ENCODE measurements at places on chromosomes 16 and 17.

GRCh38 chr17:27907976-27908558 is 14.9 kb upstream of the LYRM9 start:
- no peak for DNase-seq

DNA sequence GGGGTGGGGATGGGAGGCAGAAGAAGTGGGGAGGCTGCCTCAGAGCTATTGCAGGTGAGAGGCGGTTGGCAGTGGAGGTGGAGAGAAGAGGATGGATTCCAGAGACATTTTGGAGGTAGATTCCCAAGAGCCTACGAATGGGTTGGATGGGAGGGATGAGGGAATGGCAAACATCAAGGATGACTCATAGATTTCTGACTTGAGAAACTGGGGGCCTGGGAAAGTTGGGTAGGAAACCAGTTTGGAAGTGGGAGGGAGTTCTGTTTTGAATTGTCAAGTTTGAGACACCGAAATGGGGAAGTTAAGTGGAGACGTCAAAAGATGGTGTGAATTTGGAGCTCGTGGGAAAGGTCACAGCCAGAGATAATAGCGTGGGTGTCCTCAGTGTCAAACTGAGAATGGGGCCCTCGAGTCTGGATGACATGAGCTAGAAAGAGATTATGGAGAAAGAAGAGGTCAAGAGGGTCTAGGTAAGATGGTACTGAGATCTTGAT is 6.2 kb upstream of the CYLD start:
- no peak for DNase-seq

- DNase-seq, result no peak
These were observed 20.0 kb downstream of the SLC43A2 start for GRCh38 chr17:1608676-1609075.

GRCh38 chr17:5740937-5741336 is 156.6 kb upstream of the NLRP1 start:
- DNase-seq, result no peak

DNA sequence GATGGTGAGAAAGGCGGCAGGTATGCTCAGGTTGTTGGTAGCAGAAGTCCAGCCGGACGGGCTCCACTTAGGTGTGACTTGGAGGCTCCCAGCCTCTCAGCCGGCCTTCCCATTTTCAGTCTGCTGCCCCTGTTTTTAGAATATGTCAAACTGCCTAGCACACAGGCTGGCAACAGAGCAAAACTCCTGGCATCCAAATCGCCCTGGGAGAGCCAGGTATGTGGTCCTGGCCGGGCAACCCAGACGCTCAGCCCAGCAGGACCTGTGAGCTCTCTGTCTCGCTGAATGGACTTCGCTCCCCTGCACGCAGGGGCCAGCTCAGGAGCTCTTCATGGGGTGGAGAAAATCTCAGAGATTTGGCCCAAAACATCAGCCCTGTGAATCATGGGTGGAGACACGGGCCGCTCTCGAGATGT is 147.9 kb upstream of the CHMP6 start:
- no peak for DNase-seq

GRCh38 chr16:59198487-59198886 is 464.4 kb upstream of the GOT2 start:
- no peak for DNase-seq

GRCh38 chr17:6555331-6556120 is 829 bp downstream of the PITPNM3 start:
- DNase-seq, result no peak

- no peak for DNase-seq
These were observed 44.6 kb downstream of the WSB1 start for GRCh38 chr17:27338536-27338985.

GRCh38 chr16:15427648-15428239 is 6.6 kb upstream of the BMERB1 start:
- DNase-seq, result peak; percentile 21

- no peak for DNase-seq
These were observed 16.1 kb downstream of the LASP1 start for GRCh38 chr17:38885728-38886642.

DNA sequence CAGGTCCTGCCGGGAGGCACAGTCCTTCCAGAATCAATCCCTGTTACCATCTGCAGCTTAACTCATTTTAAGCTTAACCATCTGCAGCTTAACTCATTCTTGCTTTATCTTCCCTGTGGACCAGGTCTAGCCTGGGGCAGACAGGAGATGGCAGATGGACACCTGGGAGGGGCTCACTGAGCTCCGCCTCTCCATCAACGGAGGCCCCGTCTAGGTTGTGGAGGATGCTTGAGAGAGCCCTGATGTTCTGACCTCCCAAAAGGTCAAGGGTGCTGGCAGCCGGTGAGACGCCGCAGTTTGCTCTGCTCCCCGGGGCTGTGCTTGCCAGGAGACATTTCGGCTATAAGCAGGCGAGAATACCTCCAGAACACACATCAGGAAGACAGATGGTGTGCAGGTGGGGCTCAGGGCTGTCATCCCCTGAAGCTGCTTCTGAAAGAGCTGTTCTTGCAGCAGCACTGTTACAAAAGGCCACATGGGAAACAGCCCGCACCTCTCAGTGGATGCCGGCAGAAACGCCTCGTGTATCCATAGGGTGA is 41.3 kb downstream of the BAIAP2 start:
- DNase-seq, result no peak

GRCh38 chr17:43987131-43988021 is 17.0 kb upstream of the NAGS start:
- DNase-seq, result no peak

DNA sequence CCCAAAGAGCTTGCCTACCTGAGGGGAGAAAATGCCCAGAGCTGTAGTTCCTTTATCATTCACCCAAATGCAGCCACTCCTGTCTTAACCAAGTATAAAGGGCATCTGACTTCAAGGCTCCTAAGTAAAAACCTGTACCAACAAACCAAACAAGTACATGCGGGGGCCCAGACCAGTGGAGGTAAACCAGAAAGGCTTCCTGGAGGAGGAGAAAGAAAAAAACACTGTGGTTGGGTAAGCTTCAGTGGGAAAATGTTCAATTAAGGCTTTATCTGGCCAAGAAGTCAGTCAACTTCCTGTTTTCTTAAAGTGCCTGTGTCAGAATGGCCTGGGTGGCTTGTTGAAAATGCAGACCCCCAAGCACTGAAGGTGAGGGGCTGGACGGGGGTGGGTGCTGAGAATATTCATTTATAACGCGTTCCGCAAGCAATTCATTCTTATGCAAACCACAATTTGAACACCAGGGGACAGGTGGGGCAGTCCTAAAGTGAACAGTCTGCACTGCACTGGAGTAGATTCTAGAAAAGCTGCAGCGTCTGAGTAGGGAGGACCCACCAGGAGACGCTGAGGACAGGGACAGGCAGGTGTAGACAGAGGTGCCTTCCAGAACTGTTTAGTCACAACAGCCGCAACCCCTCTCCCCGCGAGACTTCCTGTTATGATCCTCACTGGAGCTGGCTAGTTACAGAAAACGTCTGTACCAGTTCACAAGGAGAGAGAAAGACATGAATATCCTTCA is 467.1 kb downstream of the SOX9 start:
- DNase-seq, result no peak

DNA sequence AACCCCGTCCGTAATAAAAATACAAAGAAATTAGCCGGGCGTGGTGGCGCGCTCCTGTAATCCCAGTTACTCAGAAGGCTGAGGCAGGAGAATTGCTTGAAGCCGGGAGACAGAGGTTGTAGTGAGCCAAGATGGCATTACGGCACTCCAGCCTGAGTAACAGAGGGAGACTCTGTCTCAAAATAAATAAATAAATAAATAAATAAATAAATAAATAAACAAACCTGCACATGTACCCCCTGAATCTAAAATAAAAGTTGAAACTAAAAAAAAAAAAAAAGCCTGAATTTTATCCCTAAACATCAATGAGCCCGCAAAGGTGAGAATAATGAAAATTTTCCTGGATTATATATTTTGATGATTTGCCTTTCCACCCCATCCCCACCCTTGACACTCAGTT is 124.7 kb downstream of the CDH11 start:
- DNase-seq, result no peak

DNA sequence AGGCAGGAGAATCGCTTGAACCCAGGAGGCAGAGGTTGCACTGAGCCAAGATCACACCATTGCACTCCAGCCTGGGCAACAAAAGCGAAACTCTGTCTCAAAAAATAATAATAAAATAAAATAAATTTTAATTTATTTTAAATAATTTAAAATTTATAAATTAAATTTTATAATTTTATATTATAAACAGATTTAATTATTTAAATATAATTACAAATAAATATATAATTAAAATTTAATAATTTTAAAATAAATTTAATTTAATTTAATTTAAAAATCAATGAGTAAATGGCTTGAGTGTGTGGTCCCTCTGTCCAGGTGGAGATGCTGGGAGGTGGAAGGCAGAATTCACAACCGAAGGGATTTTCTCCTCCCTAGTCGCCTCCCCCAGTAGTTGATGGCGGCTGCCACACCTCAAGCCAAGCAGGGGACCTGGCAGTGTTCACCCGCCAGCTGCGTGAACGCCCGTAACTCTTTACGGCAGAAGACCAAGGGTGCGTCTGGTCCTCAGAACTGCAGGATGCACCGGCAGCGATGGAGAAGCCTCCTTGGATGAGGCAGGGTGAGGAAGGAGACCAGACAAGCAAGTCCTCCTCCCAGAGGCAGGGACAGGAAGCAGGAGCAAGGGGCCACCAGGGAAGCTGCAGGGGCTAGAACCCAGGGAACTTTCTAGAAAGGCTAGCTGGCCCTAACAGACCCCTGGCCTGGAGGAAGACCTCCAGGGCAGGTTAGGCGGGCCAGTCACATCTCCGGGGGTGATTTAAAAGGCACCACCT is 22.9 kb upstream of the KRT17 start:
- no peak for DNase-seq

DNA sequence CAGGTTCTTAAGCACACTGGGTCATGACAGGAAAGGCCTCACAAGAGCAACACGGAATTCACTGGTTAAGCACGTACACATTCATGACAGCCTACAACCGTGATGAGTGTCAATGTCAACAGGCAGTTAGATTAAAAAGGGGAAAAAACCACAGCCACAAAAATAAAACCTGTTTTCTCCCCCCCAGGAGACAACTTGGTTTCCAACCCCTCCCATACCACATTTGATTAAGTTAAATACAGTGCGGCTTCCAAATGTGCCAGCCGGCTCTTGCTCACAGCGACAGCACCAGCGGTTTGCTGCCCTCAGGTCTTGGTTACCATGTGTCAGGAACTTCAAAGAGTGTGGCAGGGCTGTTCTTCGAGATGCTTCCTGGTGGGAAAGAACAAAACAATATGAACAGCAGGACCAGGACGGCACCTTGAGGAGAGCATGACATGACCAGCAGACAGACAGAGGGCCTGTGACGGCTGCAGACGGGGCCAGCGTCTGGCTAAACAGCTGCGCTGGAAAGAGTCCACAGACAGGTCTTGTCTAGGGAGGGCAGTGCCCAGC is 193.6 kb downstream of the PARN start:
- no peak for DNase-seq

DNA sequence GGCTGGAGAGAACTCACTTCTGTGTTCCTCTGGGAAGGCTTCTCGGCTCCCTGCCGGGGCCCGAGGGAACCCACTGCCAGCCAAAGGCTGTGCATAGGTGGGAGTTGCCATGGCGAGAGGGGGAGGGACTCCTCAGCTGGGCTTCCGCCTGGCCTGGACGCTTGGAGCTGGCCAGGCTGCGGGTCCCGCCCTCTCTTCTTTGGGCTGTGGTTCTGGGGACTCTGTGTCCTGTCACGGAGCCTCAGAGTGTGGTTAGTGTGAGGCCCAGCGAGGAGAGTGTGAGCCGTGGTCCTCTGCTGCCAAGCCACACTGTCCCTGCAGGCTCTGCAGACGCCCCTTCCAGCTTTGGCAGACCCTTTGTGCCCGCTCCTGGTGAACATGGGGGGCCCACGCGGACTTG is 123.1 kb downstream of the OR1D5 start:
- no peak for DNase-seq

DNA sequence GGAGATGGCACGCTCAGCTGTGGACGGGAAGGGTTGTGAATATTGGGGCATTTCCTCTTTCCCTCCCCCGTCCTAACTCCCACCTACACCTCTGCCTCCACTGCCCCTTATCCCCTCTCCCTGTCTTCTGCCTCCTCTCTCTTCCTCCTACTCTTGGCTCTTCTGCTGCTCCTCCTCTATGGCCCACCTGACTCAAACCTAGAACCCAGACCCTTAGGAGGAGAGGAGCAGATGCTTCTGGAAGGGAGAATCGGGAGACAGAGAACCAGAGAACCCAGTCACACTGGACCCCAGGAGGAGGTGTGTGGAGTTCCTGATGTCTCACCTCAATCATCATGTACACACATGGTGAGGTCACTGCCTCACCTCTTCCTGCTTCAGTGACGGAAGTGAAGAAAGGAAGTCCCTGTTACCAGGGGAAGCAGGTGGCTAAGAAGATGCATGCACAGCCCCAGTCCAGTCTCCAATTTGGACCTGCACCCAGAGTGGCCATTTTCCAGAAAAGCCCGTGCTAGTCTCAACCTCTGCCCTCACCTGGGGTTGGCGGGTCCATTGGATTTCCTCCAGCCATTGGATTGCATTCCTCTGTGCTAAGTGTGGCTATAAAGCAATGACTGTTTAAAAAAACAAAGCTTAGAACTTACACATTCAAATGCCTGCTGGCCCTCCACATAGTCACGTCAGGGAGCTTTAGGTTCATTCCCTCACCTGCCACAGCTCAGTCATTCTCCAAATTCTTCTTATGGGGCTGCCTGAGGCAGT is 4.0 kb downstream of the RNF222 start:
- no peak for DNase-seq

- DNase-seq, result no peak
These were observed 178.7 kb downstream of the SEC14L1 start for GRCh38 chr17:77319211-77320043.

DNA sequence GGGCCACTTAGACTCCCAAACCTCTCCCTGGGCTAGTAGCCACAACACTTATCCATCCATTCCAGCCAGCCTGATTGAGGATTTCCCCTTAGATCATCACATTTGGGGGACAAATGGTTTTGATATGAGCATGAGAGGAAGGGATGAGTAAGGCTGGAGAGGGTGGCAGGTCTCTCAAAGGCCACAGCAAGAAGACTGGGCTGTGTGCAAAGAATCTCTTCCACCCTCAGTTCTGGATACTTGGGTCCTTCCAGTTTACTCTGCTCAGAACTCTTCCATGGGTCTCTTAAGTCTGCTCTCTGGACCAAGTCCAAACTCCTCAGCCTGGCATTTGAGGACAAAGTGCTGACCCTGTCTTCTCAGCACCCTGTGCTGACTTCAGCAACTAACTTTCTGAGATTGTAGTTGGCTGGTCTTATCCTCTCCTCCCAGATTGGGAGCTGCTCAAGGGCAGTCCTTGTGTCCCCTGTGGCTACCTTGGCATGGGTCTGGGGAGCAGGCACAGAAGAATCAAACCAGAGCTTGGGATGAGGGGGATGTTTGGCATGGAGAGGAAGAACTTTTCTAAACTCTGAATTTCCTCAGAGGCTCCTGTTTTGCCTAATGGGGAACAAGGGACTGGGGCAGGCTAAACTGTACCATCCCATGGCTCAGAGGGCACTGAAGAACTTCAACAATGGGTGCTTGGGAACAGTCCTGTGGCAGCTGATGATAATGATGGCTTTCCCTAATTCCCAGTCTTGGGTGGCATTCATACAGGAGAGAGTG is 3.1 kb upstream of the NFATC3 start:
- DNase-seq, result no peak

DNA sequence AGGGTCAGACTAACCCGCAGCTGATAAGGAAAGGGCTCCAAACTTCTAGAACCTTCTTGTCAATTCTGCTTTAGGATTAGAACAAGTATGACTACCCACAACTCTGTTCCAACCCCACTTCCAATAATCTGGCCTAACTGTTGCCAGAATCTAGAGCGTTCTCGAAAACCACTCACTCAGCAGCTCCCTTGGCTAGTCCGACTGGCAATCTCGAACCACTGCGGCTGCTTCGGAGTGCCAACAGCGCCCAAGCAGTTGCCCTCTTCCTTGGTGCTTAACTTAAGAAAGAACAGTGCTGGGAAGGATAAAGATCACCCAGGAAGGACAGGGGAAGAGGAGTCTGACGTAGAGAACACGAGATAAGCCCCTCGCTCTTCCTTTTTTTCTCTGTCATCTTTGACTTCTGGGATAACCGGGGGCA is 818 bp downstream of the DNAJC7 start:
- DNase-seq, result no peak
